ENCODE measurements at places on chromosomes 5 and 9. TPM values are rescaled to one million over a fixed set of nuclear protein-coding genes. Genes with fewer than 3 reads are reported as not detected.

- no peak for DNase-seq
Observed at GRCh38 chr5:64796301-64796700, 27.6 kb downstream of the CWC27 start.

Gene RAB3C
- 0.05 TPM for total RNA-seq

- DNase-seq = no peak
Observed at GRCh38 chr9:81579381-81579780, 110.0 kb downstream of the TLE1 start.

DNA sequence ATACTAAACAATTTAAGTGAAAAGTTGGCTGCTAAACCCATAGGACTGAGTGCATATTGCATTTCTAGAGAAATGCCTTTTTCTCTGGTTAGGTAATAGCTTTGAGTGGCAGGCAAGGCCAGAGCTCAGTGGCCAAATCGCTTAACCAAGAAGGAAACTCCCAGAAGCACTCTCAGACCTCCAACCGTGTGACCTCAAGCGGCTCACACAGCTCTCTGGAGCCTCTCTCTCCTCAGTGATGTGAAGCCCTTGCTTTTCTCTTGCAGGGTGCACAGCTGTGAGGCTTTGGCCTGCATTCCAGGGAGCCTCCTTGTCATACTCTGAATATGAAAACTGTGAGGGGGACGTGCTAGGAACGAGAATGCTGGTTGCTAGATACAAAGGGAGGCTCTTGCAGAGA, 106.7 kb downstream of the INSYN2B start:
- DNase-seq = no peak

DNA sequence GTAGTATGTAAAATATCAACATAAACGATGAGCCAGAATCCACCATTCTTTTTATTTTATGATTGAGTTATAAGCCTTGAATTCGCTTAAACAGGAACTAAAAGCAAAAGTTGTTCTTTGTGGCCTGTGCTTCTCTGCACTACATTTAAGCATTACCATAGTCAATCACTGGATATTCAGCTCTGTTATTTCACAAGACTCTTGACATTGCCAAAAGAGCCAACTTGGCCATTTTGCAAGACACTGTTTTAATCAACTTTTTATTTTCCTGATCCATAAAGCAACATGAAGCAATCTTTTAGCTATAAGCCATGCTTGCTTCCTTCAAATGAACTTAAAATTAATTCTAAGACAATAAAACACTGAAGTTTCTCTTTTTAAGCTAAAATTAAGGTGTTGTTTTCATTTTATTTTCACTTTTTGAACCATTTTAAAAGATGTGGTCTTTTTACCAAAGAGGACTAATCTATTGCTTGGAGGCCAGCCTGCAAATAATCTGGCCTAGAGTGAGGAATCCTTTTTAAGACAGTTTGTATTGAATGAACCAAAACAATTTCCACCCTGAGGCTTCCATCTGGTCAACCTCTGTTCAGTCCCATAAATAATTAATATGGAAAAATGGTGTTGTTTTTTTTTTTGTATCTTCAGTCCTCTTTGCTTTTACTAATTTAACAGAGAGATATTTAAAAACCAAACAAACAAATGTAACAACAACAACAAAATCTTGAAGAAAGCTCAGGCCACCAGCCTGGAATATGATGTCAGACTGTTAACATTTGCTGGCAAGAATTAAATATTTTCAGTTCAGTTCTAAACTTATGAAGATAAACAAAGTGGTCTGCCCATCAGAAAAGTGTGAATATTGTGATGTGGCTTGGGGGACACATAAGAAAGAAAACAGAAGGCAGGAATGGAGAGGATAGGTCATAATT, 274.4 kb downstream of the MARCHF11 start:
- DNase-seq = no peak

- DNase-seq = no peak
Observed at GRCh38 chr5:438481-438981, 4.4 kb upstream of the EXOC3 start.

Gene ROR2
- 0.95 TPM for total RNA-seq

Gene MYOT
- not detected for total RNA-seq

- no peak for DNase-seq
Observed at GRCh38 chr9:83270116-83270515, 207.2 kb upstream of the RASEF start.

GRCh38 chr5:32280656-32281081, 32.1 kb downstream of the MTMR12 start:
- no peak for DNase-seq

- no peak for DNase-seq
Observed at GRCh38 chr5:67244345-67244793, 47.8 kb upstream of the CD180 start.
